ENCODE measurements at places on chromosomes 11 and 22.

- DNase-seq: no peak
These were observed 235.8 kb downstream of the SWAP70 start for GRCh38 chr11:9899676-9900075.

DNA sequence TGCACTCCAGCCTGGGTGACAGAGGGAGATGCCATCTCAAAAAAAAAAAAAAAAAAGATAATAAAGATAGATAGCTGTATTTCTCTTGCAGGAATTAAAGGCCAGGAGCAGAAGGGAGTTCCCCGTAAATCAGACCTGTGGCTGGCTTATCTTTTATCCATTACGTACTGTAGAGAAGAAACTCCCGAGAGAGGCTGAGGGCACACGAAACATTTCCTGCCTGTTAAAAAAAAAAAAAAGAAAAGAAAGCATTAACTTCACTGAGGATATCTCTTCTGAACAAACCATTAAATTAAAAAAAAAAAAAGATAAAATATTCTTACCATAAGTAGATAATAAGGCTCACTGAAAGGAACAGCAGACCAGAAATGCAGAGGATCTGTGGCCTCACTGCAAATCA lies 22.5 kb downstream of the P4HA3 start:
- DNase-seq: no peak

- DNase-seq: no peak
These were observed 260.1 kb downstream of the DCDC1 start for GRCh38 chr11:31109446-31109845.

- DNase-seq: no peak
These were observed 567.5 kb downstream of the TBC1D22A start for GRCh38 chr22:47329727-47330650.

DNA sequence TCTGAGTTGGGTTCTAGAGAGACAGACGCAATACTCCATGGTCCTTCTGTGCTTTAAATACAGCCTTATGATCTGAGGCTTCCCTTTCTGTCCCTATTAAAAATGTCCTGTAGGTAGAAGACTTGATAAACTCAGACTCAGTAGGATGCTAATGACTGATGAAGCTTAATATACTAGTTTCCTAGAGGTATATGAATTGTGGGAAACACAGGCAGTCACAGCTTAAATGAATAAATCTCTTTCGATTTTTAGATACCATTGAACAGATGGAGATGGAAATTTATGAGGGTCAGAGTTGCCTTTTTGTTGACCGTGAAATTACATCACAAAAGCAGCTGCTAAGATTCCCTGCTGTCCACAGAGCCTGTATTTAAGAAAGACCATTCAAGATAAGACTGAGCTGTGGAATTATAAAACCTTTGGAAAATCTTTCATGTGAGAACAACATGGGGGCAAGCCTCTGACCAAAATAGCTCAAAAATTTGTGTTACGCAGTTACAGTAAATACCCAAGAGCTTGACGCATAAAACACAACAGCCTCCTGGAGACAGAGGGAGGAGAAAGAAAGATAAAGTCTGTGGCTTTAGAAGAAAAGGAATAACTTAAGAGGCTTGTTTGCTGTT lies 172.3 kb downstream of the AASDHPPT start:
- peak; percentile 78 for DNase-seq

DNA sequence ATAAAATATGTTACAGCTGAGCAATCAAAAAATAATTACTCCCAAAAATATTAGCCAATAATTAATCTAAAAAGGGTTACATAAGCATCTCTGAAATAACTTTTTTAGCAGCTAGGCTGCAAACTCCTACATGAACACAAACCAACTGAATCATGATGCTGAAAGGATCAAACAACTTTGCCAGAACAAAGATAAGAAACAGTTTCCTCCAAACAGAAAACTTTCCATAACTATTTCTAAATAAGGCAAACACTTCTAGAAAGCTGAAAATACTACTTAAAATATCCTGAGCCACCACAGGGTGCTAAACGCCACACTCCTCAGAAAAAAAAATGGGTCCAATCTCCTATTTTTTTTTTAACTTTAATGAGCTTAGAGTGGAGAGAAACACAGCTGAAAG lies 68.6 kb upstream of the ARHGAP32 start:
- DNase-seq: no peak

DNA sequence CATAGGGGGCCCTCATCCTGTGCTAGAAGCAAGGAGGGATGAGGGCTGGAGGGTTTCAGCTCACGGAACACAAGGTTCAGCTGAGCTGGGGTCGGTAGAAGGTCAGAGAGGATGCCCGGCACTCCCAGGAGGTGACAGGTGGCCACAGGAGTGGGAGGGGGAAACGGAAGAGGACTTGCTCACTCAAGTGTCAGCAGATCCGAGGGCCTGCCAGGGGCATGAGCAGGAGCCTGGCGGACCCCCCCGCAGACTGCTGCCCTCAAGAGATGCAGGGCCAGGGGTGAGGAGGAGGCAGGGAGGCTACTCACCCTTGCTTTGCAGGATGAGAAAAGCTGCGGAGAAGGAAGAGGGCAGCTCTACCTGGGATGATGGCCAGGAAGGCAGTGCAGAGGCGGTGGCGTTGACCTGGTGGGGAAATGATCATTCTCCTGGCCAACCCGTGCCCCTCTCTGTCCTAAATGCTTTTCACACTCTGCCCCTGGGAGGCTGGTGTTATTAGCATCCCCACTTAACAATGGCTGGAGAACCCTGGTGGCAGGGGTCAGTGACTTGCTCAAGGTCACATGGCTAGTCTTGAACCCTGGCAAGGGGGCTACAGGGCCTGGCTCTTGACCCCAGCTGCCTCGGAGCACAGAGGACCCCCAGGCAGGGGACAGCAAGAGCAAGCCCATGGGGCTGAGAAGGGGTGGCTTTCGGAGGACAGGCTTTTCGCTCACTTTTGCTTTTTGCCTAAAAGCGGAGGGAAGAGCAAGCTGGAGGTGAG lies 30.1 kb upstream of the CSNK1E start:
- no peak for DNase-seq

- DNase-seq: no peak
These were observed 116.2 kb downstream of the RRAS2 start for GRCh38 chr11:14242733-14243132.

GRCh38 chr11:20459865-20460264 lies 72.3 kb downstream of the PRMT3 start:
- no peak for DNase-seq

- DNase-seq: no peak
These were observed 10.6 kb downstream of the H19 start for GRCh38 chr11:1987024-1987423.

DNA sequence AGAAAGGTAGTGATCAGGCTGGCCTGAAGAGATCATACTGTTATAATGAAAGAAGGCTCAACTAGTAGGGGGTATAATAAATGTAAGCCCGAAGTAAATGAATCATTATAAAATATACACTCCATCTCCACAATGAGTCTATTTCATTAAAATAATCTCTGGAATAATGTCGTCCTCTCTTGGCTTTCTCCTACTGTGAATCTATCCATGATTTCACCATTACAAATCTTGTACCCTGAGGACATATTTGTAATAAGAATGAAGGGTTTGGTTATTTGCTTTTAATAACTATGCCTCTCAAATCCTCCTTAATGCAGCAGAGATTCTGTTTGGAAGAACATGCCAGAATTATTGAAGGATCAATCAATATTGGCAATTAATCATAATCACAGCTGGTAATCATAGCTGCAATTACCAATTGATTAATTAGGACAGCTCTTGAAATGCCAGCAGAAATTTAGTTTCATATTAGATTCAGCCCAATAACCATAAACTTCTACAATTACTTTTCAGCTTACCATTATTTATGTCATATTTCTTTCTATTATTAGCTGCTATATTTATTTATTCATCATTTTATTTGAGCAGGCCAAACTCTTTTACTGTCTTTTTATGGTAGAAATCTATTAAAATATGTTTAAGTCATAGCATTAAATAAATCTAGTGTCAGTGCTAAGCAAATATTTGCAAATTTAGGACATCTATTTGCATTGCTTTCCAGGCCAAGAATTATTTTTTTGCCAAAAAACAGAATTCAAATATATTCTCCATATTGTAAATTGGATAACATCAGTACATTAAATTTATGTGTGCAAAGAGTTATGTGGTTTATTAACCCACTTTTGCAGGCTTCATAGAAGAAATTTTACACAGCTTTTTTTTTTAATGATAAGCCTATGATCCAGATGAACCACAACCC lies 588.4 kb upstream of the LRRC4C start:
- no peak for DNase-seq

- DNase-seq: no peak
These were observed 98.4 kb upstream of the OR9G4 start for GRCh38 chr11:56846631-56847576.

- no peak for DNase-seq
These were observed 64.2 kb downstream of the CACNA1I start for GRCh38 chr22:39634530-39635405.

GRCh38 chr11:118415739-118416068 lies 14.3 kb downstream of the ATP5MG start:
- no peak for DNase-seq

DNA sequence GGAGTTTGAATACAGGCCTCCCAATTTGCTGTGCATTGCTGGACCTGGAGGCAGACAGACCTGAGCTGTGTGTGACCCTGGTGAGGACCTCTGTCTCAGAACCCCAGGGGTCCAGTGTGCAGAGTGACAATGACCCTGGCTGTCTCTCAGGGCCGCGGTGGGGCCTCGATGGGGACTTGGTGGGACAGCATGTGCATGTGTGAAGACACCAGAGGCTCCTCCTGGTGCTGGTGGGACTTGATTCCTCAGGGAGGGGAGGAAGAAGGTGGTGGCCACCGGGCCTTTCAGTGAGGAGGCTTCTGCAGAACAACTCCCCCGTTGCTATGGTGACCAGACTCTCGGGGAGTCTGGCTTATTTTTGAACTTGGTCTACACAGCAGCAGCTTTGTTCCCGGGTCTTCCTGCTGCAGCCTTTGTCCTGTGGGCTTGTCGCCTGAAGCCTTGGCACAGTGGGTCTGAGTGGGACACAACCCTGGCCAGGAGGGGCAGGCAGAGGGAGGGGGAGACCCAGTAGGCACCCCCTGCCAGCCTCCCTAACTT lies 35.3 kb downstream of the MCM5 start:
- DNase-seq: peak; percentile 66

DNA sequence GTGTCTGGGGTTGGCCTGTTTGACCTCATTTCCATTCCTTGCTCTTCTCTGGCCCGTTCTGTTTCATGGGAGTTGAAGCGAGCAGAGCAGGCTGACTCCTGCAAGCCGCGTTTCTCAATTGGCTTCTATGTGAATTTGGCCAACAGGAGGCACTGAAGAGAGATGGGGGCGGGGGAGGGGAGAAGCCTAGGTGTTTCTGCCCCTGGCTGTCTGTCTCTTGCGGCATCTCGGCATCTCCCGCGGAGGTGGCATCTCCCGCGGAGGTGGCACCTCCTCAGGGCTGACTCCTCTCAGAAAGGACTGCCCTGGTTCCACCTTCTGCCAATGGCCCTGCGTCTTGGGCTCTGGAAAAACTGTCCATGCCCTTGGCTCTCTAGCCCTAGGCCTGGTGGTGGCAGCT lies 125.6 kb upstream of the CSNK2A3 start:
- DNase-seq: no peak

DNA sequence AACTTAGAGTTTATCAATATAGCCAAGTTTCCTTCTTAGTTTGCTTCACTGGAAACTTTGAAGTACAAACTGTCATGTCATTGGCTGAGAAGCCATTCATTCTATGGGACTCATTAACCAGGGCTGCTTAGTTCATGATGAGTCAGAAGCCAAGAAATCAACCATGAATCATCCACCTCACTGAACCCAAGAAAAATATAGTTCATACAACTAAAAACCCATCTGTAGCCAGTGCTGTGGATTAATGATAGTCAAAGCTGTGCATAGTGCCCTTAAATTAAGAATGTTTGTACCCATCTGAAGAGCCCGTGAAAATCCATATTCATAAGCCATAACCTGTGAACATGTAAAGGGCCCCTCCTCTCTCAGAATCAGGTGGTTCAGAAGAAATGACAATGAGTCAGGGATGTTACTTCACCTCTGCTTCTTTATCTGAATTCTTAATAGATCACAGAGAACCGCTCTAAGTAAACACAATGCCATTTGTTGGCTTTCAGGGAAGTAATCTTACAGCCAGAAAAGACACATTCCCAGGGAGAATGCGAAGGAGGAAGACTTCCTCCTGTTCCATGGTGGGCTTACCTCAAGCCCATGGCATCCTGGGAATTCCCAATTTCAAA lies 25.4 kb downstream of the MMP20 start:
- DNase-seq: no peak

DNA sequence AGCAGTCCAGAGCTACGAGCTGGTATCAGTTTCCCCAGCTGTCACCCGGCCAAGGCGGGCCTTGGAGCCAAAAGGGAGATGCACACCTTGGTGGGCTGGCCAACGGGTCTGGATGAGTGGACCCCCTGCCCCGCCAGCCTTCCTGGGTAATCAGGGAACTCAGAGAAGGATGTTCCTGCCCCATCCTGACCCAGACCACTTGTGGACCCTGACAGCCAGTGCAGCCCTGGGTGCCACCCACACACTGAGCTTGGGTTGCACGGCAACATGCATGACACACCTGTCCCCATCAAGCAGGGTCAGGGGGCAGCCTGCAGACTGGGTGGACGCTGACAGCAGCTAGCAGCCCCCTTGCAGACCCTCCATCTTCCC lies 8.6 kb downstream of the SLC25A1 start:
- no peak for DNase-seq

DNA sequence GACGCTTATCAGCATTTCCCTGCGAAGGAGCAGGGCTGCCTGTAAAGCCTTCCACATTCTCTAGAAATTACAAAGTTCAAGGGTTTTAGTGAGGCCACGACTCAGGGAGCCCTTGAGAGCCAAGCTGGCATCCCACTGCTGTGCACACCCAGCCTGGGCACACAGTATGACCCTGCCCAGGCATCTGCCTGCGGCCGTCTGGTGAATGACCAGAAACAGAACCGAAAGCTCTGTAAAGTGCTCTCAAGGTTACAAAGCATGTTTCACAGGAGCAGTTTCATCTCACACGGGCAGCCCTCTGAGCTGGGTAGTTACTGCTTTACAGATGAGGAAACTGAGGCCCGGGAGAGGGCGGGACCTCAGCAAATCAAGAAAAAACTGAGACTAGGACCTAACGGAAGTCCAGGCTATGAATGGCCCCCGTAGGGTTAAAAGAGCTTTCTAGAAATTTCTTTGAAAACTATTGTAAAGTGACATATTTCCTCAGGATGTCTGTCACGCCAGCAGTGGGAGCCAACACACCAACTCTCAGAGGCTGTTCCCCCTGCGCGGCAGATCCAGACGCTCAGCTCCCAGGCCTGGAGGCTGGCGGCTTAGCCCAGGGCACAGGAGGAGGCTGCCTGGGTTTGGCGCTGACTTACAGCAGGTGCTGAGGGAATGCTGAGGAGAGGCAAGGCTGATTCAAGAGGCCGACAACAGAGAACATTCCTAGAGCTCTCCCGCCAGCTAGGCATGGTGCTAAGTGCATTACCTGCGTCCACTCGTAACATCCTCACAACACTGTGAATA lies 7.7 kb upstream of the TCF20 start:
- DNase-seq: peak; percentile 80

DNA sequence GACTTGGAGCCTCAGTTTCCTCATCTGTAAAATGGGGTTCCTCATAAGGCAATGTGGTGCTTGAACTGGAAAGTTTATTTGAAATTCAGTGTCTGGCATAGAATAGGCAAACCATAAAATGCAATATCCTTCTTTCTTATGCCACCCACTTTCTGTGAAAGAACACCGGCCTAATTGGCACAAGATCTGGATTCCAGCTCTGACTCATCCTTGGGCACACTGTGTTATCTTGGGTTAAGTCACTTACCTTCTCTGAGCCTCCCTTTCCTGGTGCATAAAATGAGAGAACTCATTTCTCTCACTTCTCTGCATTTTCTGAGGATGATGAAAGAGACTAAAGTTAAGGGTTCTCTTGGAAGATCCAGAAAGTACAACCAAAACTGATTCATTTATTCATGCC lies 5.1 kb downstream of the INSC start:
- no peak for DNase-seq

GRCh38 chr11:110356762-110357671 lies 60.6 kb upstream of the RDX start:
- DNase-seq: no peak

Data from brain (organoid and tissue), 16 donors.